ENCODE measurements at places on chromosomes 7 and 10.

DNA sequence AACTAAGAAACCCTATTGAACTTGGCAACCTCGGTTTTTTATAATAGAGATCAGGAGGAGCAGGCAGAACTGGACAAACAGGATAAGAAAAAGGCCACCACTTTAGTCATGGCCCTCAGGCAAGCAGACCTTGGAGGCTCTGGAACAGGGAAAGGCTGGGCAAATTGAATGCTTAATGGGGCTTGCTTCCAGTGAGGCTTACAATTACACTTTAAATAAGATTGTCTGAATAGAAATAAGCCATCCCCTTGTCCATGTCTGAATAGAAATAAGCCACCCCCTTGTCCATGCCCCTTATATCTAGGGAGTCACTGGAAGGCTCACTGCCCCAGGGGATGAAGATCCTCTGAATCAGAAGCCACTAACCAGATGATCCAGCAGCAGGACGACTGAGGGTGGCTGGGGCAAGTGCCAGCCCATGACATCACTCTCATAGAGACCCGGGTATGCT, 40.6 kb downstream of the AKR1B15 start:
- no peak for DNase-seq

GRCh38 chr7:36040679-36041078, 112.4 kb upstream of the EEPD1 start:
- no peak for DNase-seq

- DNase-seq = no peak
Measured at GRCh38 chr7:152760854-152761748, 1.5 kb downstream of the ACTR3B start.

- DNase-seq = peak; percentile 24
Measured at GRCh38 chr7:29105752-29106668, 40.3 kb downstream of the CPVL start.

DNA sequence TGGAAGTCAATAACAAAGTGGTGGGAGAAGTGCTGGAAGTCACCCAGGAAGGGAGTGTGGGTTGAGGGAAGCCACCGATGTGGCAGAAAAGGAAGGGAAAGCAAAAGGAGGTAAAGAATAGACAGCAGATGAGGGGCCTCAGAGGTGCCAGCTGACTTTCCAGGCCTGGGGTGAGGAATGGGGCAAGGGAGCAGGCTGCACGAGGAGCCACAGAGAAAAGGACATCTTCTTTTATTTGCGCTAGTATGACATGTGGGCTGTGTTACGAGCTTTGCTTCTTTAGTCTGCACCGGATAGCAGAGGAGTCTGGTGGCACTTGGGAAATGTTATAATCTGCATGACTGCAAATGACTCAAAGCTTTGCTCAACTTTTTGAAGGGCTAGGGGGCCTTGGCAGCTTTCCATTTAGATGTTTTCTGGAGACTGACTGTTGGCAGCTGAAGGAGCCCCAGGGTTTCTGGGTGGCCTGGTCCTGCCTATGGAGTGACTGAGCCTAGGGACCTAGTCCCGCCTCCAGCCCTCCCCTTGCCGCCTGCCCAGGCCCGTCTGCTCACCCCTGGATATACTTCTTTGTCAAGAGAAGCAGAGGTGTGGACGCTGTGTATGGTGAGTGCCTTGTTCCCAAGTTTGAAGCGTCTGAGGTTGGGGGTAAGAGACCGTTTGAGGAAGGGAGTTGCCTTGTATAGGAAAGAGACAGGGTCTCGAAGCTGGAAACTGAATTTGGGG, 5.1 kb downstream of the PRXL2A start:
- no peak for DNase-seq

DNA sequence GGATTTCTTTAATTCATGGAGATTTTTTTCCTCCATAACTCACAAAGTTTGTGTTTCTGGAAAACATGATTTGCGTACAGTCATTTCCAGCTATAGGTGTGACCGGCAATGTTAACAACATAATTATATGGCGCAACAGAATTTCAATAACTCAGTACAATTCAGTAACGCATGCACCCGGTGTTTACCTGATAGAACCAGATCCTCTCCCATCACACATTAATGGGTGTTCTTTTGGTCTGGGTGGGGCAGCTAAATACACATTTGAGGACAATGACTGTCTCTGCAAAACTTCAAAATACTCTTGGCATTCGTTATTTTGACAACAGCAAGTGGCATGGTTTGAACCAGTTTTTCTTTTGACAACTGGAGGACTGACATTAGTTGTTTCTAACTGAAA, 102.3 kb downstream of the KLF6 start:
- no peak for DNase-seq

GRCh38 chr7:148304456-148304855, 286.1 kb upstream of the C7orf33 start:
- DNase-seq = peak; percentile 28

DNA sequence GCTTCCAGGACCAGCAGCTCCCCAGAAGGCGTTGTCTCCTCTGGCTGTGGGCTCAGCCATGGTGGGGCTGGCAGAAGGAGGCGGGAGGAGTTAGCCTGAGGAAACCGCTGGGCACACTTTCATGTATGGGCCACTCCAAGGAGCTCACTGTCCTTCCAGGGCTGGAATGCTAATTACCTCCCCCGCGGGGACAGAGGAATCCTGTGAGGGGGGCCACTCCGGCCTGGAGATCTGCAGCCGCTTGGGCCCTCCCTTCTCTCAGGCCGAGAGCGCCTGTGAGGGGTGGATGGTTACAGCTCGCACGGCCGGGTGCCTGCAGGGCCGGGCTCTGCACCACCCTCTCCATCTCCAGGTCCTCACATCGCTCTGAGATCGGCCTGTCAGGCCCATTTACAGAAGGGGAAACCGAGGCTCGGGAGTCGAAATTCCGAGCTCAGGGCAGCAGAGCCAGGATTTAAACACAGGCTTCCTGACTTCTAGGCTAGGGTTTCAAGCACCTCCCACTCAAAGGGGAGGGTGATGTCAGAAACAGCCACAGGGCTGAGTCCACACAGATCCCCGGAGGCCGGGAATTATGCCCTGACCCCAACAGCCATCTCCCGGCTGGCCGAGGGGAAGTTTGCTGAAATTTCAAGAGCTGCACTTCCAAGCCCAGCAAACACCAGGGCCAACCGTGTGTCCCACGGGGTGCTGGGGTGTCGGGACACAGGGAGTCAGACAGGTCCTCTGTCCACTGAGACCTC, 59.1 kb downstream of the PDGFA start:
- DNase-seq = no peak

DNA sequence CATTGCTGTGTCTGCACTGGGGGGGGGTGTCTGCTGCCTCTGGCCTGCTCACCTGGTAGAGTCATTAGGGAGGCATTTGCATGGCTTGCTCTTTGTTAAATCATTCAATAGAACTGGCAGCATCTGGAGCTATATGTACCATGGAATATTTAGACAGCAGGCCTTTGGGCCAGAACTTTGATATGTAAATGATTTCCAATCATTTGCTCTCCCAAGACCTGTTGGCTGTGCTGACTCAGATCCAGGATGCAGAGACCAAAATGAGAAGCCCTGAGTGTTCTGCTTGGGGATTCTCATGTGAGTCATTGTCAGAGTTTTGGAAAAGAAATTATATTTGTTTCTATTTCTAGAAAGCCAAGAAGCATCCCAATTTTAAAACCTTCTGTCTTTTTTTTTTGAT, 257.6 kb upstream of the IGFBP3 start:
- no peak for DNase-seq

DNA sequence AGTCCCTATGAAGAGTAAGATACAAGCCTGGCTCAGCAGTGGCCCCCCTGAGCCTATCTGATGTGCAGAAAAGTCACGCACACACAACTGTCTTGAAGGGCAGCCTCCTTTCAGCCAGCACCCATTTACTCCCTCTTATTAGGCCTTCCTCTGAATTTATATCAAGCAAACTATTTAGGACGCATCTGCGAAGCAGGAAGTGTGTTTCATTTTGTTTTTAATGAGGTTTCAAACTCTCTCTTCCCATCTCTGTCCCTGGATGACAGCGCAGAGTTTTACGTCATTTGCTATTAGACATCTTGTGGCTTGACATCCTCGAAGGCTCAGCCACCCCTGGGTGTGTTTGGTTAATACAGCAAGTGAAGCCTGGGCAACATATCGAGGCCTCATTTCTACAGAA, 79.5 kb downstream of the CUX1 start:
- no peak for DNase-seq

GRCh38 chr7:51295440-51296245, 21.0 kb downstream of the COBL start:
- DNase-seq = no peak
